Colonic mucosa (tissue), 4 donors: ENCODE measurements at places on chromosomes 2 and 18. TPM values are rescaled to one million over a fixed set of nuclear protein-coding genes. Genes with fewer than 3 reads are reported as not detected.
A peak's percentile ranks its signal among the peaks of the same experiment; 100 is the strongest.

The DSG4 gene
- total RNA-seq, result 0.27 TPM

DNA sequence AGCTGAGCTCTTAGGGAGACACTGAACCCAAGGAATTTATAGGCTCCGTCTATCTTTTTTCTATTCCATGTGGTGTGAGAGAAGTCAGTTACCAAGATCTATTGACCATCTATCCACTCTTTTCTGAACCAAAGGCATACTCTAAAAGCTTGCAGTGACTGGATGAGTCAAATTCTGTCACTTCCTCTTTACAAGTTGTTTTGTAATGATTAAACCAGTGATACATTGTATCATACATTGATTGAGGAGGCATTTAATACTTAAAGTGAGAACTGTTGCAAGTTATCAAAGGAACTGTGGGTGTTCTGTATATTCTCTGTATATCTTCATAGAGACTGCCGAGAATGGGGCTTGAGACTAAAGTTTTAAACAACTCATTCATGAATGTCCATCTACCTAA, 188.8 kb downstream of the CAMKMT start:
- no peak for DNase-seq
- H3K4me3 ChIP-seq, result no peak overlapping the region
- no peaks in the 10 kb centered on the region for H3K36me3 ChIP-seq

The CTLA4 gene
- total RNA-seq, result 0.84 TPM

The BMP10 gene
- not detected for total RNA-seq

The ZSWIM2 gene
- not detected for total RNA-seq

The STPG4 gene
- 0.21 TPM for total RNA-seq

- no peaks in the 10 kb centered on the region for H3K36me3 ChIP-seq
- H3K4me3 ChIP-seq, result no peak overlapping the region
- H3K4me1 ChIP-seq, result peaks cover 6% of the 10 kb centered on the region
- H3K27ac ChIP-seq, result no peak overlapping the region
- no peak for DNase-seq
Measured at GRCh38 chr18:76474824-76475223, 20.2 kb downstream of the ZNF516 start.

DNA sequence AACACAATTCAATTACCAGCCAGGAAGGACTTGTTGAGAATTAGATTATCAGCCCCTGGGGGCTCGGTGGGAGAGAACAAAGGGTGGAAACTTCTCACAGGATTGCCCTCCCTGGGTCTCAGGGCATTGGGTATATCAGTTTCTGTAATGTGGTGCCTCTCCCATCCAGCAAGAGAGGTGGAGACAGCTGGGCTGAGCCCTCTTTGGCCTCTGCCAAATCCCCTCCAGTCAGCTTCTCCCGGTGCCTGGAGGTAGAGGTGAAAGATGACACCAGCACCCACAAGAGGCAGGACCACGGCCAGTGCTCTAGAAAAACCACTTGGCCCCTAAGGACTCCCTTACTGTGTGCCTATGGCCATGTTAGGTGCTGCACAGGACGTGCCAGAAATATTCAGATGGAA, 179.7 kb downstream of the HAUS1 start:
- H3K27me3 ChIP-seq, result no peaks in the 10 kb centered on the region
- H3K27ac ChIP-seq, result no peak overlapping the region
- DNase-seq, result no peak
- no peaks in the 10 kb centered on the region for H3K4me1 ChIP-seq
- no peak overlapping the region for H3K4me3 ChIP-seq

DNA sequence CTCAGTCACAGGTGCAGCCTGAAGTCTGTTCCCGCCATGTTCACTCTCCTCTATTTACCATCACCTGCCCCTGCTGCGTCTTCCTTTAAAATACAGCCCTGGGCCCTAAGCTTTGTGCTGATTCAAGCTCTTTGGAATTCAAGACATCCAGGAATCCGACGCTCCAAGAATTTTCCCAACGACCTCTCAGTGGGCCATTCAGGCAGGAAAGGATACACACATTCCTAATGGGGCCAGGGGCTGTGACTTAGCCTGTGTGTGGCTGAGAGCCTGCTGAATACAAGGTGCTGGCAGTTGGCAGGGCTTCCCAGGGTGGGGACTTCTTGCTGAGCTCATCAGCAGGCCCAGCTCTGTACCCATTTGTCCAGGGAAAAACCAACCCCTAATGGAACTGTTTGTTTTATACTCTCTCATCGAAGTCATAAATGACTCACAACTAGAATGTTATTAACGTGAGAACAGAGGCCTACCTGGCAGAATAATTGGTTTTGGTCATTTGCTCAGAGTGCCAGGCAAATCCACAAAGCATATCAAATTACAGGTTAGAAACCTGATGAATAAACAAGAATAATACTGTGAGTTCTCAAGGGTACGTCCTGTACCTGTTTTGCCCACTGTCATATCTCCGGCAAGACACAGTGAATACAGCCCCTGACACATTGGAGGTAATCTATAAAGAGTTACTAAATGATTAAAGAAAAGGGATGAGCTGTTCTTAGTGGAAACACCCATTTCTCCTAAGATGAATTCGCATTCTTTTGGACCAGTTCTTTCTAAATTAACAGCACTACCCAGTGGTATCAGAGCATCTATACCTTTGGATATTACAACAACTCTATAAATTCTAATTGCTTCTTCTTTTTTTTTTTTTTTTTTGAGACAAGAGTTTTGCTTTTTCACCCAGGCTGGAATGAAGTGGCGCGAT, 12.6 kb upstream of the KCMF1 start:
- no peak overlapping the region for H3K4me3 ChIP-seq
- DNase-seq, result peak; percentile 53
- peaks cover 3% of the 10 kb centered on the region for H3K4me1 ChIP-seq
- peak overlapping the region; percentile 65 for H3K27ac ChIP-seq
- no peaks in the 10 kb centered on the region for H3K27me3 ChIP-seq

The SRD5A2 gene
- total RNA-seq, result not detected

DNA sequence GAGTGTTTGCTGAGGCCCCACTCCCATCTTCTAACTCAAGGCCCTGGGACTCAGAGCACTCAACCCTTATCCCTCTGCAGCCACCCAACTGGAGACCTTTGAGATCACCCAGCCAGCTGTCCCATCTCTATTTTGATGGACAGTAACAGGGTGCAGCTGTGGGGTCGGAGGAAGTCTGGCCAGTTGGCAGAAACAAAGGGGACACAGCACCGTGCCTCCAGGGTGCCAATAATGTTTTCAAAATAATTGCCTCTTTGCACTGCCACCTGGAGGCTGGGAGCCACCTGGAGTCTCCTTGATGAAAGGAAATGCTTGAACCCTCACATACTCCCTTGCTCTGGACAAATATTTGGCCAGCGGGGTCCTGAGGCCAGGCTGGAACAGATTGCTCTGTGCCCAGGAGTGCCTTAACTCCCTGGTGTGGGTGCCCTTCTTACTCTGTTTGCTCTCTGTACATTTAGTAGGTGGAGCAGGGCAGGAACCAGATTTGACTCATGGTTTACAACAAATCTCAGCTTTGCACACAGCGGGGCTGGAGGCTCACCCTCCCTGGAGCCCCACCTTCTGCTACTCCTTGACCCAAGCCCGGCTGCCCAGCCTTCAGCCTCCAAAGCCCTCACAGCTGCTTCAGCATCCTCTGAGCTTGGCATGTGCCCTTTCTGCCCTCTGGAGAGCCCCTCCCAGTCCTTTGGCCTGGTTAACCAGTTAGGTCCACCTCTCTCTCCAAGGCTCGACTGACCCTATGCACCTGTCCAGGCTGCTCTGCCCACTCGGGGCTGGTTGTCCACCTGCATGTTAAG, 17.2 kb downstream of the MAL start:
- H3K27me3 ChIP-seq, result no peaks in the 10 kb centered on the region
- no peak overlapping the region for H3K27ac ChIP-seq
- no peaks in the 10 kb centered on the region for H3K4me1 ChIP-seq
- no peak overlapping the region for H3K4me3 ChIP-seq
- H3K36me3 ChIP-seq, result no peaks in the 10 kb centered on the region
- DNase-seq, result no peak

The KIAA2012 gene
- not detected for total RNA-seq

- H3K27ac ChIP-seq, result no peak overlapping the region
- no peaks in the 10 kb centered on the region for H3K4me1 ChIP-seq
- peak; percentile 67 for DNase-seq
Measured at GRCh38 chr2:109736177-109736827, 57.8 kb upstream of the RGPD5 start.

DNA sequence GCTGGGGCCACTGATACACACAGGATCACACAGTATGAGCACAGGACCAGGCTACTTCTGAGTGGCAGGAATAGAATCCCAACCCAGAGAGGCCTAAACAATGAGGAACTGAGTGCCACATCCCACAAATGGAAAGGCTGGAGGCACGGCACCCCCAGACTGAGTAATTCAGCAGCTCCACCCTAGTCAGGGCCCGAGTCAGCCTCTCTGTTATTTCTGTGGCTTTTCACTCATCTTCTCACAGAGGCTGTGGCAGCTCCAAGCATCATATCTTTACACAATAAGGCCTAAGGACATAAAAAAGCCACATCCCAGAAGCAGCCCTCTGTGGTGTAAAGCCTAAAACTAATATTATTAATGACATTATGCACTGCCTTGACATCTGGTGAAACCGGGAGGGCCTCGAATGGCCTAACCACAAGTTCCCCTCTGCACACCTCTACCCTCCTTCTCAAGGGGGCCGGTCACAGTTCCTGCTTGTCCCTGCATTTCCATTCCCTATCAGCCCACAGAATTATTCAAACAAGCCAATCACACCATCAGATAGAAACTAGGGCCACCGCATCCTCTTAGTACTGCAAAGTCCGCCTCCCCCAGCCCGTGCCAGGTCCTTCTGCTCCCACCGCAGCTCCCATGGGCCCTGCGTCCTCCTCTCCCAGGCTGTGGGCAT, 12.5 kb upstream of the MAL start:
- no peaks in the 10 kb centered on the region for H3K36me3 ChIP-seq
- H3K4me3 ChIP-seq, result no peak overlapping the region
- no peaks in the 10 kb centered on the region for H3K4me1 ChIP-seq
- no peaks in the 10 kb centered on the region for H3K27me3 ChIP-seq

The COLEC11 gene
- total RNA-seq, result 0.47 TPM

DNA sequence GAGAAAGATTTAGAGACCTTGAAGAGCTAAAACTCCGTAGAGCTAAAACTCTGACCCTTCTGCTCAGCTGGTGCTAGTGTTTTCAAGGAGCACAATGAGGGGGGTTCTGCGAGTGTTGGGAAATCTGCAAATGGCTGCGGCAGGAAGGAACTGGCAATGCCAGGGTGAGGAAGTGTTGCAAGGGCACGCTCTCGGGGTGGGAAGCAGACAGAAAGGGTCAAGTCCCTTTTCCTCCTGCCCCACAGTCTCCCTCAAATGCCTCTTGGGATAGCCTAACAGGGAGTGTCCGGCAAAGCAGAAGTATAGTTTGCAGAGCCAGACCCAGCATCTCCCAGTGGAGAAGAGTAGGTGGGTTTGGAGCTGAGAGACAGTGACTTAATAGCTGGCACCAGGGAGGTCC, 60.5 kb downstream of the NCAPH start:
- DNase-seq, result no peak
- no peaks in the 10 kb centered on the region for H3K27me3 ChIP-seq
- no peaks in the 10 kb centered on the region for H3K4me1 ChIP-seq
- H3K27ac ChIP-seq, result peak overlapping the region; percentile 7

- no peaks in the 10 kb centered on the region for H3K36me3 ChIP-seq
- no peak overlapping the region for H3K4me3 ChIP-seq
- no peaks in the 10 kb centered on the region for H3K27me3 ChIP-seq
Measured at GRCh38 chr2:69054431-69054830, 41.5 kb downstream of the ANTXR1 start.

DNA sequence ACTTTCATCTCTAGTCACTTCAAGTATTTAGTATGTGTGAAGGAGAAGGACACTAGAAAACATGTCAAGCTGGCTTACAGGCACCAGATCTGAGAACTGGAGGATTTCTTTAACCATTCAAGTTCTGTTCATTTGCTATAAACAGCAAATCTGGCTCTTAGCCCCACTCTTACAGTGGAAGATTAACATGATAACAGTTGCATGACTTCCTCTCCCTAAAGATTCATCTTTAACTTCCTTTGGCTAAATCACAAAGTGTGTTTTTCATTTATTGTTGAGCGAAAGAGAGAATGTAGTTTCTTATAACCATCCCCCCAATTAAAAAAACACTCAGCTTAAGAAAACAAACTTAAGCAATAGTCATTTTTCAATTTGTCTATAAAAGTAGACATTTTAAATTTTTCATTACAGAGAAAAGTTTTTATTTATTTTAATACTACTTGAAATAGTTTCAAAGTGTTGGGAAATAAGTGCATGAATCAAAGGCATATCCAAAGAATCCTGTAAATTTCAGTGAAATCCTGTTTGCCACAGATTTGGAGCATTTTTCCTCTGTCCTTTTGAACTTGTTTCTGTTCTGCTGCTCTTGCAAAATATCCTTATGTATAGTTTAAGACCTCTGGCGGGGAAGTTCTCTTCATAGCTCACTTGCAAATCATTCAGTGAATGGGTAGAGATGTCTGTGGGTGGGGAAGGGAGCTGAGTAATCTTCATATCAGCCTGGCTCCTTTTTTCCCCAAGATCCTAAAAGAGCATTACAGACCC, 241.0 kb upstream of the RBBP8 start:
- H3K27ac ChIP-seq, result no peak overlapping the region
- no peaks in the 10 kb centered on the region for H3K27me3 ChIP-seq
- no peak for DNase-seq

DNA sequence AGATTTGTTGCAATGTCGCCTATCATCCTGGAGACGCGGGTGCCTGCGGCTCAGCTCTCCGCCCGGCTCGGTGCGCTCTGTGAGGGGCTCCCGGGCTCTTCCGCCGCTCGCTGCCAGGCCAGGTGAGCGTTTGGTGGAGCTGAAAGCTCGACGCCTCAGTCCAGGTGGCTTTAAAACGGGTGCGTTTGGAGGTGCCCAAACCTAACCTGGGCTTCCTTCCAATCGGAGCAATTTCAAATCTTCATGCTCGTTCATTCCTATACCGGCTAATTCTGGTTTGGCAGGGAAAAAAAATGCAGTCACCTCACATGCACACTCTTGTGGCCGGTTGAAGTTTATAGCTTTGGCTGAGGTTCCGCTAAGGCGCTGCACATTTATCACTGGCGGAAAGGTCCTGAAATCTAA, at the start of gene SLC16A14:
SLC16A14 (minus strand) TSS at position 274 of the 405 bp plus-strand sequence. CDS start 9,572 bp downstream, outside the sequence.
- no peak within 1 kb of the TSS for H3K27ac ChIP-seq
- H3K27me3 ChIP-seq, result no peaks in the 10 kb centered on the region
- no peaks in the 10 kb centered on the region for H3K4me1 ChIP-seq
- DNase-seq, result peak; percentile 80
- H3K36me3 ChIP-seq, result no peaks in the 10 kb centered on the region

The SPATA3 gene
- total RNA-seq, result not detected

DNA sequence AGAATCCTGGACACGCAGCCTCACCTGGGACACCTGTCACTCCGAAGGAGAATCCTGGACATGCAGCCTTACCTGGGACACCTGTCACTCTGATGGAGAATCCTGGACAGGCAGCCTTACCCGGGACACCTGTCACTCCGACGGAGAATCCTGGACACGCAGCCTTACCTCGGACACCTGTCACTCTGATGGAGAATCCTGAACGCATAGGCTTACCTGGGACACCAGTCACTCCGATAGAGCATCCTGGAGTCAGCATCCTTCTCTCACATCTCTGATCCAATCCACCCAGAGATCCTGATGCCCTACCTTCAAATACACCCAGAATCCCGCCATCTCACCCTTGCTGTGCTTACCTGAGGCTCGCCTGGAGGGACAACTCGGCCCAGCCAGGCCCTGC, 154.9 kb downstream of the NDUFA10 start:
- peak; percentile 3 for DNase-seq
- H3K27me3 ChIP-seq, result no peaks in the 10 kb centered on the region
- no peak overlapping the region for H3K4me3 ChIP-seq
- no peaks in the 10 kb centered on the region for H3K4me1 ChIP-seq
- no peaks in the 10 kb centered on the region for H3K36me3 ChIP-seq
